ENCODE measurements at places on chromosomes 2 and 18. TPM values are rescaled to one million over a fixed set of nuclear protein-coding genes. Genes with fewer than 3 reads are reported as not detected.
A peak's percentile ranks its signal among the peaks of the same experiment; 100 is the strongest.

DLGAP1 gene
- polyA plus RNA-seq = 1.5 TPM

TSPYL6 gene
- not detected for polyA plus RNA-seq

UGT1A6 gene
- polyA plus RNA-seq = not detected

FBXO41 gene
- 0.23 TPM for polyA plus RNA-seq

CHRNG gene
- 167 TPM for polyA plus RNA-seq

KCNS3 gene
- polyA plus RNA-seq = 5.5 TPM

RGPD4 gene
- not detected for polyA plus RNA-seq

GPR45 gene
- polyA plus RNA-seq = not detected

STPG4 gene
- not detected for polyA plus RNA-seq

MFSD2B gene
- polyA plus RNA-seq = 3.6 TPM

ASB18 gene
- 14.5 TPM for polyA plus RNA-seq

DNAJC5G gene
- polyA plus RNA-seq = 0.34 TPM

GPBAR1 gene
- polyA plus RNA-seq = 2.0 TPM

RESP18 gene
- not detected for polyA plus RNA-seq

TRPM8 gene
- polyA plus RNA-seq = 0.17 TPM

CCDC121 gene
- 5.1 TPM for polyA plus RNA-seq

UGT1A8 gene
- polyA plus RNA-seq = not detected

TBR1 gene
- not detected for polyA plus RNA-seq

DNA sequence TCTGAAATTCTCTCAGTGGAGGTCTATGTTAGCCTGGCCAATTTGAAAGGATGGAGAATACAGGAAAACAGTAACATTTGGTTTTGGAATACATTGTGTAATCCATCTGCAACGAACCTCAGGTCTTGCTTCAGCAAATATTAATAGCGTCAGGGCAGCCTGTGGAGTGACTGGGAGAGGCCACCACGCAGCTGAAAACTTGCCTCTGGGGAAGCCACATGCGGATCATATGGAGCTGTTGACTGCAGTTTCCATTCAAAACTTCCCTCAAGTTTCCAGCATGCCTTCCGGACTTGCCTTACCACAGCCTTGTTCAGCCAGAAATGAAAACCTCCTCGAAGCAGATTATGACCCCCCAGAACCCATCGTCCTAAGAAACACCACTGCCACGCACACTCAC, 25.7 kb downstream of the BCL11A start:
- DNase-seq = peak; percentile 56

DNA sequence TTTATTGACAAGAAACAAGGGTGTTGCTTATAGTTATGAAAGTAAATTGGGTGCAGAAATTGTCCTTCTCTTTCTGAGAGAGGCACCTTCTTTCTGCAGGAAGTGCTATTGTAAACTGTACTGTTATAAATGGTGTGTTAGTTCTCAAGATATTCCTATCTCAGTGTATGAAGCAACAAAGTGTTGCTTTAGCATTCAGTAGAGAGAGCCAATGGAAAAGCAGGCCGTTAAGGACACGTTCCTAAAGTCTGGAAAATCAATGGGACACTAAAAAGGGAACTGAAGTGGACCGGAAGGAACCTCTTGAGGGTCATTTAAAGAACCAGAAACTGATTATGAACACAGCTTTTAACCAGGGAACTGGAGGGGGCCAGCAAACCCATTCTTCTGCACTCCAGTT, 510.0 kb upstream of the ZEB2 start:
- DNase-seq = no peak

DNA sequence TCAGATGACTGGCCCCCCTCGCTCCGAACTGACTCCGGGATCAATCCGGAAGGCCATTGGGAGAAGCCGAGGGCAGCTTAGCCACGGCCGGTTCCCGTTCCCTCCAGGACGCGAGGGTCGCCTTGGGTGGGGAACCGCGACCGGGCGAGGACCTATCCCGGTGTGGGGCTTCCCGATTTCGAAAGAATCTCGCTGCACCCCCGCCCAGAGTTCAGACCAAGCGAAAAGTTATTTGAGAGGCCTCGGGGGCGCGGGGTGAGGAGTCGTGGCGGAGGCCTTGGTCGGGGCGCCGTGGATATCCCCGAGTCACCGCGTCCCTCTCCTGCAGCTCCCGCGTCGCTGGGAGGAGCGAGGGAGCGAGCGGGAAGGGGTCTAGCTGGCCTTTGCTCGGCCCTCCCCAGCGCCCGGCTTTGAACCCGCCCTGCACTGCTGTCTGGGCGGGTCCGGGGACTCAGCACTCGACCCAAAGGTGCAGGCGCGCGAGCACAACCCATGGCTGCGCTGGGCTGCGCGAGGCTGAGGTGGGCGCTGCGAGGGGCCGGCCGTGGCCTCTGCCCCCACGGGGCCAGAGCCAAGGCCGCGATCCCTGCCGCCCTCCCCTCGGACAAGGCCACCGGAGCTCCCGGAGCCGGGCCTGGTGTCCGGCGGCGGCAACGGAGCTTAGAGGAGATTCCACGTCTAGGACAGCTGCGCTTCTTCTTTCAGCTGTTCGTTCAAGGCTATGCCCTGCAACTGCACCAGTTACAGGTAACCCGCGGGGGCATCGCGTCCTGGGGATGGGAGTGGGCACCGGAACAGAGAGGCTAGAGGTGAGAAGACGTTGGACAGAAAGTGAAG, at the start of gene CYP27A1:
CYP27A1 (plus strand) TSS at position 457 of the 837 bp plus-strand sequence; CDS start at position 493, 36 bp downstream.
- DNase-seq = peak; percentile 71

DNA sequence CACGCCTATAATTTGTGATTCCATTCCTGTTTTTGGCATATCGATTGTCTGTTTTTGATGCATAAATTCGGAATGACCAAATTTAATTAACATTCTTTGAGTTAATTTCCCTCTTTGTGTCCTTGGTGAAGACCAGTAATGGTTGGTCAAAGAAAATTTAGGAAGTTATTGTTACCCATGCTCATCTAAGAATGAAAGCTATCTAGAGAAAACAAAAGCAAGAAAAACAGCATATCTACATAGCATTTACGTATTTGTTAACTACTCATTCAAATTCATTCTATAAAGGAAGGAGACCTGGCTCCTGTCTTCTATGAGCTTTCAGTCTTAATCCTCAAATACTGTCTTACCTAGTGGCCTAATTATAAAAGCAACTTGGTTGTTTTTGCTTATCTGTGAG, 59.2 kb upstream of the CHST9 start:
- DNase-seq = no peak

GRCh38 chr2:174939046-174939445, 66.1 kb downstream of the CHN1 start:
- DNase-seq = no peak

DNA sequence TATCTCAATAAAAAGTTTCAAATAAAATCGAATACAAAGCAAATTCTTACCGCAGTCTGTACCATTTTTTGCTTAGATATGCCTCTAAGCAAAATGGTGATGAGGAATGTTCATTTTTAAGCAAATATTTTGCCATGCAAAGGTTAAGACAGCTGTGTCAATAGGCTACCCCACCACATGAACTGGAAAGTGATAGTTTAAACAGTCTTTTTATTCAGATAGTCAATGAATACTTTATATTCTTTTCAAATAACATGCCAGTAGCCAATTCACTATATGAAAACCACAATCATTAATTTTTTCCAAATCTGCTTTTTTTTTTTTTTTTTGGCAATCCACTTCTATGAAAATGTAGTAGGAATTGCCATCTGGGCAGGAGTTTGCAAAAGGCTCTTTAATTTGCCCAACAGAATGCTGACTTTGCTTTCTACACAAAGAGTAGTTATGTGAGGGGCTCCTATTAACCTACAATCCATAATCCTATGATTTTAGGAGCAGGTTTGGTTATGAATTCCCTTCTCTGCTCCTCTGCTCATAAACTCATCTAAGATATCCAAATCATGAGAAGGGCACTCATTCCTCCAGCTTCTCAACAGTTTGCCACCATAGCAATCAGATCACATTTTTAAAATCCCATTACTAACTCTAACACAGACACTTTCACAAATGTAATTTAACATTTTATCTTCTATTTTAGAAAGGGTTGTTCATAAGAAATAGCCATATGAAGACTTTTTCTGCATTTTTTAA, 69.2 kb downstream of the SLC40A1 start:
- no peak for DNase-seq

DNA sequence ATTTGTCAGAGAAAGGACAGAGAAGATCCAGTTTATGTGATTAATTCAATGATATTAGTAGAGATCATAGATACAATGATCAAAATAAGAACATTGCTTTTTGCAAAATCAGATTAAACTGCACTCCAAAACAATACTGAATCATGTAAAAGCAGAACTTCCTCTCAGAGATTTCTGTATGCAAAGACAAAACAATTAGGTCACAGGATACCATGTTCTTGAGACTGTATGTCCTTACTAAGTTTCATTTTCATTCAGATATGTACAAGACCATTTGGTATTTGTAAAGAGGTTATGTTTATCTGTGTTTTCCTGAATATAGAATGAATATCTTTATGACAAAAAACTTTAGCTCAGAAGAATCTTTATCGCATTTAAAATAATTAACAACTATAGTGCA, 161.8 kb downstream of the DLGAP1 start:
- DNase-seq = no peak

DNA sequence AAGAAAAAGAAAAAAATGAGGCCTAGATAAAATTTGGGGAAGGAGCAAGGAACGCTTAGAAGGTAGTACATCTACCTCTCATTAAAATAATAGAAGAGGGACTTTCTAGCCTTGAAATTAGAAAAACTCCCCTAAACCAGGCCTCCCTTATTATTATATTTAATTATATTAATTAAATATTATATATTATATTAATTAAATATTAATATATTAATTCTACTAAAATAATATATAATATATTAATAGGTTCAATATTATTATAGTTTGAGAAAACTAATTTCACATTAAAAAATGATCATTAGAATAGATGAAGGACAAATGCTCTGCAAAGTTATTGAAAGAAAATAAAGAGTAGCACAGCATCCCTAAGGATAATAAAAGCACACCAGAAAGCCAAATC, 449.4 kb downstream of the NBAS start:
- no peak for DNase-seq

GRCh38 chr18:13877157-13877556, 38.2 kb downstream of the MC2R start:
- DNase-seq = no peak

DNA sequence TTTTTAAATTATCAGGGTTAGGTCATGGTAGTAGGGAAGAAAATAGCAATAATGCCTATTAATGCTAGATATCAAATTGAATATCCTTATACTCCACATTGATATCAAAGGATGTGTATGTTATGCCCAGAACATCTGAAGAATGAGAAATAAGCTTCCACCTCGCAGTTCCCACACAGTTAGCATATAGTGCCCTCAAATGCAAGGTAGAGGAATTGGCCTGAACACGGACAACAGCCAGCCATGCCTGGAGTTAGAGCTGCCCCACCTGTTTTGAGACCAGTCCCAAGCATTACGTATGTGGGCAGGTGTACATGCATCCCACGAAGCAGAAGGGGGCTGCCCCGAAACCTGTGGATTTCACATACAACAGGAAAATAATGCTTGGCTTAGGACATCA, 79.6 kb downstream of the SUMO1 start:
- no peak for DNase-seq

- no peak for DNase-seq
These were observed 17.3 kb downstream of the RAB12 start for GRCh38 chr18:8626414-8627106.

DNA sequence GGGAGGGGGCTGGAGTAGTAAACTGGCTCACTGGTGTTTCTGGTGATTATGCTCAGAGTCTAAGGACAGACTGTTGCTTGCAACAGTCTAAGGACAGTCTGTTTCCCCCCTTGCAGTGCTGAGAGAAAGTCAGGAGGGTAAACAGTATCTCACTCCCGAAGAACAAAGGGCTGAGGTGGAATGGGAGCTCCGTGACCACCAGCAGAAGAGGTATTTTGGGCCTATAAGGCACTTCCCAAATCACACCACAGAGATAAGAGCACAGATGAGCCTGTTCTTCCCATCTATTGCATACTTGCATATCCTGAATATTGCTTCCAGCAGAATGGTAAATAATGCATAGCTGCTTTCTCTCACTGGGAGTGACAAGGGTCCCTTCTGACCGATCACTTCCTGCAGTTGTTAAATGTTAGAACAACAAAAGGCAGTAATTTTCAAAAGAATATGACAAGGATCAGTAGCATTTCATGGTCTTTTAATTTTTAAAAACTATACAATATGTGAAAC, 160.4 kb upstream of the LYPD1 start:
- DNase-seq = no peak

DNA sequence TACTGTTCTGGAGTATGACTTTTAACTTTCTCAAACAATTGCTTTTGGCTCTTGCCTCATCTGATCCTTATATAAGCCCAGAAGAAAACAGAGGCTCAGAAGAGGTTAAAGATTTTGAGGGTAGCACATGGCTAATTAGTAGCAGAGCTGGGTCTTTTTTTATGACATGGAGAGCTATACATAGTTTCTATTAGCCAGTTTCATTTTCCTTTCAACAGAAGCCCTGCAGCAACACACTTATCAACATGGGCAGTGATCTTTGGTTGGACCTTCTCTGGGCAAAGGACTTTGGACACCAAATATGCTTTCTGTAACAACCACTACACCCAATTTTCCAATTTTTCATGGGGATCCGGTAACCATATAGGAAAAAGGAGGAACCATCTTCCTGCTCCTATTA, 64.9 kb downstream of the NCKAP5 start:
- DNase-seq = no peak

- no peak for DNase-seq
These were observed 143.5 kb downstream of the ZEB2 start for GRCh38 chr2:144376460-144376859.

GRCh38 chr2:131036696-131037397, 56.4 kb downstream of the FAM168B start:
- DNase-seq = no peak

- DNase-seq = peak; percentile 13
These were observed 111.9 kb upstream of the SYT4 start for GRCh38 chr18:43389163-43389562.

DNA sequence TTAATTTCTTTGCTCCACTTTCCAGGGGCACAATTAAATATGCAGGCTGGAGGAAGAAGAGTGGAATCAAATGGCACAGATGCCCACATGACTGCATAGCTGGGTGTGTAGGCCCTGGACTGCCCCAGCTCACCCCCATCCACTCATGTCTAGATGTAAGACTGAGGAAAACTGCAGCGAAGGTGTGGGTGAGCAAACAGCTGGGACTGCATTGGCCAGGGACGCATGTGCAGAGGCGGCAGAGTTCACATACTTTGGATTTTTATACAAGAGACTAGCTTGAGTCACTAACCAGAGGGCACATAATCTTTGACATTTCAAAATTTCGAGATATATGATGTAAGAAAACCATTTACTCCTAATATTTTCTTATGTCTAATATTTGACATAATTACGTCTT, 60.1 kb downstream of the SPIRE1 start:
- DNase-seq = no peak

GRCh38 chr2:129733579-129733978, 245.9 kb upstream of the RAB6C start:
- DNase-seq = no peak

- no peak for DNase-seq
These were observed 40.7 kb upstream of the TAF1B start for GRCh38 chr2:9802576-9802993.

All from hindlimb muscle (tissue), 1 donor.